Activated naive CD4-positive, alpha-beta T cell treated with Interleukin-2 at 50 U/mL for 16 hours (primary cell): ENCODE measurements at places on chromosomes 16 and 17.

GRCh38 chr16:69932228-69932627, 18.9 kb upstream of the CLEC18A start:
- no peak for DNase-seq

DNA sequence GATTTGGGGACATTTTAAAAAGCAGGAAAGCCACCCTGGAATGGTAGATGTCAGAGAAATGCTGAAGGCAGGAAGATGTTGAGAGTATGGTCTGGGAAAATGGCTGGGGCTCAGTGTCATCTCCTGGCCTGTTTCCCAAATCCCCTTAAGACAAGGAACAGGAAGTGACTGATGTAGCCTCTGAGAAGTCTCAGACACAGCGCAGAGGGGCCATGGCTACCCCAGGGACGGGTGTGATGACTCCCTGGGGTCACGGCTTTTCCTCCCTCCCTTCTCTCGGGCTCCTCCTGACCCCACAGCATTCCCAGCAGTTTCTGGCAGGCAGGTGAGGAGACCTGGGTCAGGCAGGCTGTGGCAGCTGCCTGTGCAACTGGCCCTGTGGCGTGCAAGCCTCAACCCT, 45.4 kb downstream of the RAP1GAP2 start:
- no peak for DNase-seq

DNA sequence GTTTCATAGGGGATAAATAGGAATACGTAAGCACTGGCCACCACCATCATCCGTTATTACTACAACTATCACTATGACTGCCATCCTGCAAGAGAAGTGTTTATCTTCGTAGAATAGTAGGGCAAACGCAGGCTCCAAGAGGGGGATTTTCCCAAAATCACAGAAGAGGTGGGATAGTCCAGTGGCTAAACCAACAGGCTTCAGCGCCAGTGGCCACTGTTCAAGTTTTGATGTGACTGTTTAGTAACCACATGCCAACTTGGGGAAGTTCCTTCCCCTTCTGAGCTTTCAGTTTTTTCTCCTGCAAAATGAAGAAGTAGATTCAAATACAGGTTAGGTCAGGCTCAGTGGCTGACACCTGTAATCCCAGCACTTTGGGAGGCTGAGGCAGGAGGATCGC, 60.7 kb upstream of the GRIN2A start:
- no peak for DNase-seq

DNA sequence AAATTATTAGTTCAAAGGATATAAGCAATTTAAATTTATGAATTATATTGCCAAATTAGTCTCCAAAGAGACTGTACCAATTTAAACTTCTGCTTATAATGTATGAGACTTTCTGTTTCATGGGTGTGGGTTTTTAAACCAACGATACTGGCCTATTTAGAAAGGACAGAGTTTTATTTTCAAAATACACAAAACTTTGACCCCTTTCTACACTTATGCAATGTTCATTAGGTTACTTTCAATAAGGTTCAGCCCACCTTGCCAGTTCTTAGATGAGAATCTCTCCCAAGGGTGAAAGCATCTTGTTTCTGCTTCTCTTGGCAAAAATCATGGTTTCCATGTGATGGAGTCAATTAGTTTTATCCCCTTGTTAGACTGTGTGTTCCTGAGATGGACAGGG, 84.7 kb downstream of the MYO1D start:
- DNase-seq, result no peak

DNA sequence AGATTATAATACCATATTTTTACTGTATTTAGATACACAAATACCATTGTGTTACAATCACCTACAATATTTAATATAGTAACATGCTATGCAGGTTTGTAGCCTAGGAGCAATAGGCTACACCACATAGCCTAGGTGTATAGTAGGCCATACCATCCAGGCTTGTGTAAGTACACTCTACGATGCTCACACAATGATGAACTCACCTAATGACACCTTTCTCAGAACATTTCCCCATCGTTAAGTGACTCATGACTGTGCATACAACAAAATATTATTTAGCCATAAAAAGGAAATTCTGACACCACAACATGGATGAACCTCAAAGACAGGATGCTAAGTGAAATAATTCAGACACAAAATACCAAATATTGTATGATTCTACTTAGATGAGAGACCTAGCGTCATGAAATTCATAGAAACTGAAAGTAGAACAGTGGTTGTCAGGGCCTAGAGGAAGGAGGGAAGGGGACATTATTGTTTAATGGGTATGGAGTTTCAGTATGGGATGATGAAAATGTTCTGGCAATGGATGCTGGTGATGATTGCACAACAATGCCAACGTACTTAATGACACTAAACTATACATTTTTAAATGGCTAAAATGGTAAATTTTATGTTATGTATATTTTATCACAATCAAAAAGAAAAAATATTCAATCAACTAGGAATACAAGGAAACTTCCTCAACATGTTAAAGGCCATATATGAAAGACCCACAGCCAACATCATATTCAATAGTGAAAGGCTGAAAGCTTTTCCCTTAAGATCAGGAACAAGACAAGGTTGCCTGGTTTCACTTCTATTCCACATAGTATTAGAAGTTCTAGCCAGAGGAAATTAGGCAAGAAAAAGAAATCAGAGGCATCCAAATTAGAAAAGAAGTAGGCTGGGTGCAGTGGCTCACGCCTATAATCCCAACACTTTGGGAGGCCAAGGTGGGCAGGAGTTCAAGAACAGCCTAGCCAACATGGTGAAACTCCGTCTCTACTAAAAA, 5.9 kb upstream of the C16orf87 start:
- no peak for DNase-seq

- DNase-seq, result no peak
Observed at GRCh38 chr16:66255647-66256046, 110.8 kb upstream of the CDH5 start.

GRCh38 chr17:65626451-65626850, 65.0 kb upstream of the AXIN2 start:
- DNase-seq, result no peak

DNA sequence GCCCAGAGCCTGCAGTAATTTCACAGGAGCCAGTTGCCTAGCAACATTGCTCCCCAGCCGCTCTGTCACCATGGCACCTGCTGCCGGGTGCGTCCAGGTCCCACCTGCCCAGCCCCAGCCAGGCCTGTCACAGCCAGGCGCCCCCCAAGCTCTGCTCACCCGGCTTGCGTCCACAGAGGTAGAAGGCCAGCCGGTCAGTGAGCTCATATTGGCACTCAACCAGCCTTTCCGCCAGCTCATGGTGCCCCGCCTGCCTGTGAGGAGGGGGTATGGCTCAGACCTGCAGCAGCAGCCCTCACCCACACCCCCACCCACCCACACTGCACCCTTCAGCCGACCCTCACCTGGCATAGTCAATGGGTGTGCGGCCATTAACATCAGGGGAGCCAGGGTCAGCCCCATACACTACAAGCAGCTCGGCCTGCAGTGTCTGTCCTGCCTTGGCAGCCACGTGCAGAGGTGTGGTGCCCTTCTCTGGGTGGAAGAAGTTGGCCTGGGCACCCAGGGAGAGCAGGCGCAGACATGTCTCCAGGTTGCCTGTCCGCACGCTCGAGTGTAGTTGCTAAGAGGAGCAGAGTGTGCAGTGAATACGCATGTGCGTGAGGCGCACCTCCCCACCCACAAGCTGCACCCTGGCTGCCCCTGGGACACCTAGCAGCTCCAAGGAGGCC, 7.7 kb downstream of the GIT1 start:
- DNase-seq, result no peak

GRCh38 chr17:2571523-2572303, 21.7 kb upstream of the PAFAH1B1 start:
- DNase-seq, result no peak
